ENCODE measurements at places on chromosomes 2 and 18.

- no peak for DNase-seq
Observed at GRCh38 chr2:122007577-122007976, 252.1 kb downstream of the TSN start.

GRCh38 chr2:47077442-47078117 lies 77.5 kb downstream of the STPG4 start:
- no peak for DNase-seq

DNA sequence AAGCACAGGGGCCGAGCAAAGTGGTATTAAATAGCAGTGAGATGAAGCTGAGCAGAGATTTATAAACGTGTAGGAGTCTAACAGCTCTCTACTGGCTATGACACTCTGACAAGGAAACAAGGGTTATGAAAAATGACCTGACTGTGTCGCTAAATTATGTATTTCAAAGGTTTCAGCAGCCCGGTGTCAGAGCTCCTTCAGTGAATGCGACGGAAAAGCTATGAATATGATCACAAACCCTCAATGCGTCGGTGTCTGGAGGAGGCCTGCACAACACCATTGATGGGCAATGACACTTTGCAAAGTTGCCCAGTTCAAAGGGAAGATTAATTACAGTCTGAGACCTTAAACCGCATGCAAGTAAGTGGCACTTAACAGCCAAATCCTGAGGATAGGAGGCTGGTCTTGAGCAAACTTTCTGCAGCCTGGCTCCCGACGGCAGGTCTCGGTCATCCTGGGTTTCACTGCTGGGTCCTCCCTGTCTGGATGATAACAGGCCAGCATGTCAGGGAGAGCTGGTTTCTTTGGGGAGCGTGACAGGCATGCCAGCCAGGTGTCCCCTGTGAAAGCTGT lies 615.1 kb upstream of the SALL3 start:
- DNase-seq: no peak

DNA sequence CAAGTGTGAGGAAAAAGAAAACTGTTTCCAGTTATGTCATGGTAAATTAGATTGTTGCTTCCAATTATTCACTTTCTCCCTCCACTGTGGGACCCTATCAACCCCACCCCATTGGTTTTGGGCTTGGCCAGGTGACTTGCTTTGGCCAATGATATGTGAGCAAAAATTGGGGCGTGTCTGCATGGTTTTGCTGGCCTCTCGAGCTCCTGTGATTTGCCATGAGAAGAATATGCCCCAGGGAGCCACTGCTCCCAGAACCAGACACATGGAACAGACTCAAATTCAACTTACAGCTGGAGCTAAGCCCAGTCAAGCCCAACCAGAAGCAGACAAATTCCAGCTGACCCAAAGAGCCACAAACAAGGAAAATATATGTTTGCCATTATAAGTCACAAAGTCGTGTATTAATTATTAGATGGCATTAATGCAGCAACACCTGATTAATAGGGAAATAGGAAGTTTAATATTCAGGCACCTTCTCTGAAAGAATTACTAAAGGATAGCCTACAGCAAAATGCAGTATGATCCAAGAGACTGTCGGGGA lies 248.9 kb downstream of the ANAPC1 start:
- no peak for DNase-seq

GRCh38 chr18:74399091-74399887 lies 57.8 kb downstream of the DIPK1C start:
- DNase-seq: no peak

GRCh38 chr2:224025874-224026273 lies 13.2 kb downstream of the SERPINE2 start:
- peak; percentile 11 for DNase-seq

- no peak for DNase-seq
Observed at GRCh38 chr2:217353591-217353990, 493.7 kb upstream of the TNP1 start.

GRCh38 chr18:2880473-2880872 lies 33.7 kb downstream of the EMILIN2 start:
- no peak for DNase-seq

GRCh38 chr2:101150306-101151145 lies 656 bp downstream of the TBC1D8 start:
- peak; percentile 45 for DNase-seq

DNA sequence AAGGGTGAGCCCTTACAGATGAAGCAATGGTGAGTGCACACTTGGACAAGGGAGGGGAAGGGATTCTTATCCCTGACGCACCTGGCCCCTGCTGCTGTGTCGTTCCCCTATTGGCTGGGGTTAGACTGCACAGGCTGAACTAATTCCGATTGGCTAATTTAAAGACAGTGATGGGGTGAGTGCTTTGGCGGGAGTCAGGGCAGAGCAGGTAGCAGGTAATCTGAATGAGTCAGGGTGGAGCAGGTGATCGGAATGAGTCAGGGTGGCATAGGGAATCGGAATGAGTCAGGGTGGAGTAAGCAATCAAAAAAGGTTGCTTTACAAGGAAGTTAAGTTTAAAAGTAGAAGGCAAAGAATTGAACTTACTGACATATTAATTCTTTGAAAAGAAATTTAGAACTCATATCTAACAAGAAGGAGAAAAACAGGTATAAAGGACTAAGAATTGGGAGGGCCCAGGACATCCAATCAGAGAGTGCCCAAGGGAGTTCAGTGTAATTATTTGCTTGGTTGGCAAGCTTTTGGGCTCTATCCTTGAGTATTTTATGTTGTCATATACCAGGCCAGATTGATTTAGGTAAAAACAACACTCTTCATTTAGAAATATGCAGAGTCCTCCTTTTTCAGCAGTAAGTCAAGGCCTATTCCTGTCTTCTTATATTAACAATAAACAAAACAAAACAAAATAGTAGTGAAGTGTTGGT lies 52.3 kb upstream of the RALBP1 start:
- DNase-seq: peak; percentile 56

DNA sequence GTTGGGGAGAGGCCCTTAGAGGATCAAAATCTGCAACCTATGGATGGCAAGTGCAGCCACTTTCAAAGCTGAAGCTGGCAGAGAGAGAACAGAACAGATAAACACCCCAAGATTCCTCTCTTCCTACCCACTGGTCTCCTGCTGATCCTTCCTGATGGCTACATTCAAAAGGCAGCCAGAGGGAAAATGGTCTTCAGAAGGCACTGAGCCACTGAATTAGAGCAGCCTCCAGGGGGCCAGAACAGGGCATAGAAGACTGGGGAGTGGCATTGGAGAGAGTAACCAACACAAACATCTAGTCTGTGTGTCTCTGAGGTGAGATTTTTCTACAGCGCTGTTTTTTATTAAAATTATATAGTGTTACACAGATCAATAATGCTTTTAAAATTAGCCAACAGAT lies 432.6 kb downstream of the PARD3B start:
- no peak for DNase-seq

- DNase-seq: no peak
Observed at GRCh38 chr2:62224976-62225375, 29.1 kb downstream of the B3GNT2 start.

DNA sequence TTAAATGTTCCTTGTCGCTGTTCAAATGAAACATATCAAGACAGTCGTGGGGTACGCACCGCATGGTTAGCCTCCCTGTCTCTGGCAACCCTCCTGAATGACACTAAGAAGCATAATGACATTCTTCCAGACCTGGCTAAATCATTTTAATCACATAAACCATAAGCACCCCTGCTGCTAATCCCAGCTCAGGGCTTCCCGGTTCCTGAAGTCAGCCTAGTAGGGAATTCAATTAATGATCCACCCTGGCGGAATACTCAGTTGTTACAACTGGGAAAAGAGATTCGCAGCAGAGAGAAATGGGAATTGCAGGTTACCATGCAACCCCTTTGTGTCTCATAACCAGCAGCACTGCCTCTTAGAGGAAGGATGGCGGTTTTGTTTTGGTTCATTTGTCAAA lies 200.8 kb upstream of the AGAP1 start:
- DNase-seq: no peak

- DNase-seq: no peak
Observed at GRCh38 chr18:34848156-34848555, 138.1 kb downstream of the DTNA start.

DNA sequence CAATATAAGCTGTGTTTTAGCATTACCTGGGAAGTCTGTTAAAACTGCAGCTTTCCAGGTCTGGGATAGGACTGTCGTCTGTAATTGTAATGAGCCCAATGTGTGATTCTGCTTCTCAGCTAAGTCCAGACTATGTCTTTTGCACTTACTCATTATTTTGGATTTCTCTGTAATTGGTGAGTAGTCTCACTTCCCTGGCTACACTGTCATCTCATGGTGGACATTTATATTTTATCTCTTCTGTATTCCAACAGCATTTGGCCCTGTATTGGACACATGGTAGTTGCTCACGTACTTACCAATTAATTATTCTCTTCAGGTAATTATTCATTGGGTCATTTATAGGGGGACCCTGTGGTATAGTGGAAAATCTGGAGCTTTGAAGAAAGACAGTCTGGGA lies 28.0 kb downstream of the LHCGR start:
- no peak for DNase-seq

GRCh38 chr2:84965192-84965516 lies 5.8 kb upstream of the KCMF1 start:
- no peak for DNase-seq

DNA sequence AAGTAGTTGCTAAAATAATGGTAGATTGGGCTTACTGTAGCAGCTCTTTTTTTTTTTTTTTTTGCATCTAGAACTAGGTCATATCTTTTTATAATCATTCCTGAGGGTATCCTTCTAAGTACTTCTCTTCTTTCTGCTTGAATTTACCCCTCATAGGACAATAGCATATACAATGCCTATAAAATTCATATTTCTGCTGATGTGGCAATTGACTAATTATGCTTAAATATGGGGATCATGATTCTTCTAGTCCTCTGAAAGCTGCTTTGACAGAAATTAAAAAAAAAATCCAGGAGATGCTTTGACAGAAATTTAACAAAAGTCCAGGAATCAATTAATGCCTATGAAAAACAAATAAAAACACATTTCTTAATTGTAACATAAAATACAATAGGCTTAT lies 358.4 kb downstream of the CCDC85A start:
- DNase-seq: no peak
